ENCODE measurements at places on chromosomes 1 and 21.
A peak's percentile ranks its signal among the peaks of the same experiment; 100 is the strongest.

- DNase-seq, result no peak
Measured at GRCh38 chr21:41820384-41821080, 53.7 kb upstream of the RIPK4 start.

DNA sequence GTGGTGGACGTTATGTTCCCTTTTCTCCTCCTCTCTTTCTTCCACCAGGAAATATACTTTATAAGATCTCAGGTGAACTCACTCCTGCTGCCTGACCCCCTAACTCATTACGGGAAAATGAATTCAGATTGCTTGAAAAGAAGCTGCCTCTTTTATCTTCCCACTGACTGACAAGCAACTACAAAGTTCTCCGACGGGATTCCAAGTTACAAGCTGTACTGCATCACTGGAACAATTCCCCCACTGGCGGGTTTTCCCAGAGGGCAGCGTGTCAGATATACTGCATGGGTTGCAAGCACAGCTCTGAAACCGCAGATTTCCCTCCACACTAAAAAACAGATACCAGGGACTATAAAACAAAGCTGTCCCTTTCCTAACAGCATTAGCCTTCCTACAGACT, 390.6 kb downstream of the KCTD3 start:
- no peak for DNase-seq

GRCh38 chr21:20108976-20109540, 889.2 kb upstream of the NCAM2 start:
- no peak for DNase-seq

GRCh38 chr1:12649971-12650421, 6.1 kb downstream of the AADACL4 start:
- no peak for DNase-seq

GRCh38 chr1:116820369-116820768, 66.1 kb downstream of the CD2 start:
- DNase-seq, result peak; percentile 93
